Daoy (cell line): ENCODE measurements at places on chromosomes 13 and 19.

DNA sequence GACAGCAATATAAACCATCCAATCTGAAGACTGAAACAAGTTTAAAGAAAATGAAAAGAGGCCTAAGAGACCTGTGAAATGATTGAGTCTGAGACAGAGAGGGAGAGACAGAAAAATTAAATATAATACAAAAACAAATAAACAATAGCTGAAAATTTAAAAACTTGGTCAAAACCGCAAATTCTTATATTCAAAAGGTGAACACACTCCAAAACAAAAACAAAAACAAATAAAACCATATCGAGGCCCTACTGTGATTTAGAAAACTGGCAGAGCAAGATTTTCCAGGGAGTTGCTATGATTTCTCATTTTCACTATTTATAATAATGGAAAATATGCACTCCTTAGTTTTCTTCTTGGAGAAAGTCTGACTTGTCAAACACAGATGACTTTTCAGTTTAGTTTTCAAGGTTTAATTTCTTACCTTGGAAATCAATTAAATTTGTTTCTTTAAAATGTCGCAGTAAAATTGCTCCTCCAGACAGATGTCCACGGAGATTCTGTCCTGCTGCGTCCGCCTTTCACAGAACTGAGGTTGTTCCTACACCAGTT lies 1420.3 kb downstream of the UQCRFS1 start:
- no peak for DNase-seq

- no peak for DNase-seq
Observed at GRCh38 chr19:40578442-40578908, 1.8 kb downstream of the SHKBP1 start.

DNA sequence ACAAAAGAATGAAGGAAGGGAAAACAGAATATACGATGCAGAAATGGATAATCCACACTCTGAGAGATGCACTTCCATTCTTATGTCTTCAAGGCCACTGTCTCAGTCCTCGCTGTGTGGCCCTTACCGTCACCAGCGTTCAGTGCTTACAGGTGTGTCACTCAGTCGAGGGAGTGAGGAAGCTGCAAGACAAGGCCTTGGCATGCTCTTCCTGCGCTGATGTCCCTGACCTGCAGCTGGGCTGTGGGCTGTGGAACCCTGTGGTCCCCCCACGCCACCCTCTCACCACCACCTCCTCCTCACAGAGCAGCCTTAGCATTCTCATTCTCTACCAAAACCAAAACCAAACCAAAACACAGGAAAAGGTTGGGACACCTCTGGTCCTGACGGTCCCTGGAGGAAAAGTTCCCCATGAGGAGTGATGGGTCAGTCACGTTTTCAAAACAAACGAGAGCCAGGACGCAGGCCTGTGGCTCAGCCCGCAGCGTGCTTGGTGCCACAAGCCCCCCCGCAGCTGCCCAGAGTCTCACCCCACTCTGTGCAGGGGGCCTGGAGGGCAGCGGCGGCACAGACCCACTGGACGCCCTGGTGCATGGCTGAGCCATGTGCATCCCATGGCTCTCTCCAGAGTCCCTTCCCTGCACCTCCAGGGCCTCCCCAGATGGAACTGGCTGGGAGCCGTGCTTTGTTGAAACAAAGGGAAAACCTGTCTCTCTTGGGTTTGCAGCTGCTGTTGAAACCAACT lies 48.2 kb upstream of the GPR183 start:
- no peak for DNase-seq

DNA sequence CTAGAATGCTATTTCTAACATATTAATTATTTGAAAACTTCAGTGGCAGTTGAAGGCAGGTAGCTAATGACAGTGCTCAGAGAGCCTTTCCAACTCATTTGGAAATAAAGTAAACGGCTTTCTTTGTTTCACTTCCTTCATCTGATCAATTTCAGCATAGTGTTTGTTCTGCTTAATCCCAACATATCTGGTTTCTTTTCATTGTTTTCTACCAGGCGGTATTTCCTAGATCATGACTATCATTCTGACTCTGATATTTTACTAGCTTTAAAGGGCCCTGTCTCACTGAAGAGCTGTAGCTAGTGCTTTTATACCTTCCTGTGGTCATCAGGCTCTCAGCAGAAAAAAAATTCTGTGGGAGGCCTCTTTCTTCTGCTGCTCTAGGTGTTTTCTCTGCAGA lies 178.6 kb downstream of the RBM26 start:
- DNase-seq: no peak

DNA sequence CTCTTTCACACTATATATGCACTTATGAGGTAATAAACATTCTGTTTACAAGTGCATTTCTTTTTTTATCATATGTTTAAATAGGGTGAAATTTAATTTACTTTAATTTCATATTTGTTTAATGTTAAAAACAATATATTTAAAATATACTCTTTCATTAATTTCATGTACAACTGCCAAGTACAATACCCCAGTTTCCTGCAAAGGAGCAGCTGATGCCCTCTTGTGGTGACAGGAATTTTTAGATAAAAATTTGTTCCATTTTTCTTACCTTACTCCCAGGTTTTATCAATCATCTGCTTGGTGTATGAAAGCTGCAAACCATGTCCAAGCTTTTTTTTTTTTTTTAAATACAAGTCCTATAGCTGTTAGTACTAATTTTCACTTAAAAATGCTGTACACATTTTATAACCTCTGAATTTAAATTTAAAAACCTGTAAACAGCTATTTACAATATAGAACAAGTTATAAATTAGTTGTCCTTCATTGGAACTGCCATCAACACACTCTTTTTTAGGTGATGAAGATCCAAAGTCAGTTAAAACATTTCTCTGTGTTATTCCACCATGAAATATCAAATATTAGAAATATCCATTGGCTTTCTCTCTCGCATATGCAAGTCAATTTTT lies 4.9 kb downstream of the PCDH20 start:
- no peak for DNase-seq

DNA sequence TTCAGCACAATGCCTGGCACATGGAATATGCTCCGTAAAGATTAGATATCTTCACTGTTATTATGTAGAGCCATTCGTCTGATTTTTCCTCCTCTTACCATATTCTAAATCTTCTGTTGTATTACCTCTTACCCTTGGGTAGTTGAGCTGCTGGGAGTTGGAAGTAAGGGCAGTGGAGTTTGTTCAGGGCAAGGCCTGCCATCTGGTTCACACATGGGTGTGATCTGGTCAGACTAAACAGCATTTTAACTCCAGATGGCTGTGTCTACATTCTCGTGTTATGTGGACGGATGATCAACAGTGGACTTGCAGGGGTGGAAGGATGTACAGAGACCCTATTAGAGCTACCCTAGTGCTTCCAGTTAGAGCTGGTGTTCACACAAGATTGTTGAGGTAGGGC lies 164.9 kb downstream of the ZIC5 start:
- no peak for DNase-seq

GRCh38 chr13:84446972-84447639 lies 564.8 kb upstream of the SLITRK1 start:
- no peak for DNase-seq

DNA sequence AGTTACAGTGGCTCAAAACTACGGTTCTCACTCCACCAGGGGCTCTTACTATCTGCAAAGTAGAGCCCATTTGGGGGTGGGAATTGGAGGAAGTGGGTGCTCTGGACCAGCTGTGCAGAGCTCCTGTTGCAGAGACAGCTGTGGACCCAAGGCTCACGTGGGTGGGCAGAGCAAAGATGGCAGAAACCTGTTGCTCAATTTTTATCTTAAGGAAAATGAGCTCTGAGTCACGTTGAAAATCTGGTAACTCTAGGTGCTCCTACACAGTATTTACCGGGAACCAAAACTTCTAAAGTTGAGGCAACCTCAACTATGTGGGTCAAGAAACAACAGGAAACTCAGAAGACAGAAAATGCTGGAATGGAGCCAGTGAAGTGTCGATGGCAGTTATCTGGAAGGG lies 30.2 kb upstream of the SLC15A1 start:
- DNase-seq: no peak

- peak; percentile 74 for DNase-seq
Observed at GRCh38 chr19:49502866-49503581, 6.8 kb downstream of the RPS11 start.
